T47D (cell line): ENCODE measurements at places on chromosomes 7 and 10.
A peak's percentile ranks its signal among the peaks of the same experiment; 100 is the strongest.

DNA sequence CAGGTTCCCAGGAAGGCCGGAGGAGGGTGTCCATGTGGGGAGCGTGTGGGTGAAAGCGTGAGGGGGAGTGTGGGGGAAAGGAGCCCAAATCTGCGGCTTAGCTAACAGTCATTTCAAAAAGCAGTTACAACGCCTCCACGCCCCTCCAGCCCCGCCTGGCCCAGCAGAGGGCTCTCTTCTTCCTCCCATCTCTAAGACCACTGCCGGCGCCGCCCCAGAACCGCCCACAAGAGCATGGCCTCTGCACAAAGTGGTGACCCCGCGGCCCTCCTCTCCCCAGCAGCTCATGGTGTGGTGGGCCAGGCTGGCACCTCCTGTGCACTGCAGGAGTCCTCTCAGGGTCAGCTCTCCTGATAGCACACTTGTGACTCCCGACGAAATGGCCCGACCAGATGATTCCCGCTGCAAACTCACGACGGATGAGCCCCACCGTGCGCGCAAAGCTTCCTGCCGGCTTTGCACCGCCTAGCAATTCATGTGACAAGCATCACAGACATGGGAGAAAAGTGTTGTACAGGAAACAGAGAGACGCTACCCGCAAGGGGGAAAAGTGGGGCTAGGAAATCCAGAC lies 12.4 kb upstream of the HUS1 start:
- DNase-seq = peak; percentile 81

- no peak for DNase-seq
These were observed 261.4 kb downstream of the BAMBI start for GRCh38 chr10:28938745-28939144.

DNA sequence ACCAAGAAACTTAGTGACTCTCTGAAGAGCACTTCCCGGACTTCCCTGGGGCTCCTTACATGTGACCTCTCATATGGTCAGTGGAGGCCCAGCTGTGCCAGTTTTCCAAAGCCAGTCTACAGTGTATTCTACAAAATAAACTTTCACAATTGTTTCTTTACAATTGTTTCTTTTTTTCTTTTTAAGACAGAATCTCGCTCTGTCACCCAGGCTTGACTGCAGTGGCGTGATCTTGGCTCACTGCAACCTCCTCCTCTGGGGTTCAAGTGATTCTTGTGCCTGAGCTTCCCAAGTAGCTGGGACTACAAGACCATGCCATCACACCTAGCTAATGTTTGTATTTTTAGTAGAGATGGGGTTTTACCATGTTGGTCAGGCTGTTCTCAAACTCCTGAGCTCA lies 25.9 kb downstream of the CYP17A1 start:
- no peak for DNase-seq

DNA sequence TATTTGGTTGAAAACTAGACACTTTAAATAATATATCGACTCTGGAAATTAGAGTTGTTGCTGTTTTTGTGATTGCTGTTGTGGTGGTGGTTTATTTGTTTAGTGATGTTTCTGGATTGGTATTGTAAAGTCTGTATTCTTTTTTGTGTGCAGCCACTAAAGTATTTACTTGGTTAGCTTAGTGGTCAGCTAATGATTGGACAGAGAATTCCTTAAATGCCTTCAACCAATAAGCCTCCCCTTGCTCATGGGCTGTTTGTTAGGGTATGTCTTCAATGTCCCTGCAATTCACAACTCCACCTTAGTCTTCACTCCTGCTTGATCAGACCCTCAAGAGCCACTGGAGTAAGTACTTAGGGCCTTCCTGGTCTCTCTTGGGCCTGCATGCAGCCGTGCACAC lies 71.0 kb downstream of the PAXIP1 start:
- peak; percentile 40 for DNase-seq

DNA sequence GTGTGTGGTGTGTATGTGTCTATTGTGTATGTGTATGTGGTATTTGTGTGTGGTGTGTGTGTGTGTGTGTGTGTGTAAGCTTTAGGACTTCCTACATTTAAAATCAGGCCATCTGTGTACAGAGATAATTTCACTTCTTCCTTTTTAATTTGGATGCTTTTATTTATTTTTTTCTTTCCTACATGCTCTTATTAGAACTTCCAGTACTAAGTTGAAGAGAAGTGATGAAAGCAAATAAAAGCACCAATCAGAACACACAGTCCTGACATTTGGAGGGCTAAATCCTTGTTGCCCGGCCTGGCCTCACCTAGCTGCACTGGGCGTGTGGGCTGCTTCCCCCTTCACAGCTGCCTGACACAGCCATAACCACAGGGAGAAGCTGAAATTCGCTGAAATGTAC lies 3.8 kb upstream of the MRC1 start:
- DNase-seq = no peak

- DNase-seq = no peak
These were observed 51.9 kb upstream of the COMTD1 start for GRCh38 chr10:75287697-75288096.

DNA sequence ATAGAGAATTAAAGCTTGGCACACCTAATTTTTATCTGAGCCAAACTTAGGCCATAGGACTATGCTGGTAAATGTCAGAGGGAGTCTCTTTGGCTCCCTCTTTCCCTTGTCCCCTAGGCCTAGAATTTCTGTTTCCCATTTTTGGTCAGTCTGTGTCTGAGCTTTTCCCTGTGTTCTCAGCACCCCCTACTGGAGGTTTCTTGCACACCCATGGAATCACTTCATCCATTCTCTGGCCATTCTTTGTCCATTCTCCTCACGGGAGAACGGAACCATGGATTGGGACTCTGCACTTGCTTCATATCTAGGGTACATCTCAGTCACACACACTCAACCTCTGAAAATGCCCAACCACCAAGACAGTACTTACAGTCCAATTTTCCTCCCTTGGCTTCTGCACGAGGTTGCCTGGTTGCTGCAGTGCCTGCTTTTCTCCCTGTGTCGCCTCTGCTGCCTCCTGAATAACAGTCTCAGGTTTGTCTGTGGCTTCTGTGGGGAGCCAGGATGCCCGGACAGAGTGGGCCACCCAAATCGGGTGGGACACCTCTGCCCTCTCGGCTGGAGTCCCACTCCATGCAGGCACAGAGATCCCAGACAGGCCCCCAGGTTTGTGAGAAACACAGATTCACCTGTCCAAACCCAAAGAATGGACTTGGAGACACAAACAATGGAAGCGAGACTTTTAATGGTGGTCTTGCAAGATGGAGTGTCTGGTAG lies 35.1 kb upstream of the DNAH11 start:
- DNase-seq = peak; percentile 69

- no peak for DNase-seq
These were observed 59.3 kb downstream of the CREB3L2 start for GRCh38 chr7:137942484-137943115.
